CD4-positive, alpha-beta T cell treated with Interleukin-2 at 100 ng/mL for 4 hours (primary cell): ENCODE measurements at places on chromosomes 7 and 10.

GRCh38 chr10:62239994-62240393, 28.6 kb downstream of the RTKN2 start:
- peak; percentile 33 for DNase-seq

GRCh38 chr7:123314886-123315285, 115.1 kb upstream of the SLC13A1 start:
- DNase-seq, result no peak

- no peak for DNase-seq
Observed at GRCh38 chr10:122164815-122165483, 106.1 kb upstream of the BTBD16 start.

GRCh38 chr7:148442933-148443332, 147.6 kb upstream of the C7orf33 start:
- no peak for DNase-seq

DNA sequence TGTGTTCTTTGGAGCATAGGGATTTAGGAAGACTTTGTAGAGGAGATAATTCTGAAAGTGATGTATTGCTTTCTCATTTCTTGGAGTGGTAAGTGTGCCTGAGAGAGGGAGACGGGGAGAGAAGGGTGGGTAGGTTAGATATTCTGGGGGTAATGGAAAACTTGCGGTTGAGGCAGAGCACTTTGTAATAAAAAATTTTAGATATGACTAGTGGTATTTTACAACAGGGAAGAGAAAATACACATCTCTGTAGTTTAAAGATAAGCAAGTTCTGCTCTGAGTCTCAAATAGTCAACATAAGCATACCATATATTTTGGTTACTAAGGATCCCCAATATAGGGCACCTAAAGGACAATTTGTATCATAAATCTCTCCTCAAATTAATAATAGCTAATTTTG, 6.6 kb downstream of the VPS50 start:
- no peak for DNase-seq

- DNase-seq, result no peak
Observed at GRCh38 chr10:16949816-16950215, 132.6 kb upstream of the RSU1 start.

DNA sequence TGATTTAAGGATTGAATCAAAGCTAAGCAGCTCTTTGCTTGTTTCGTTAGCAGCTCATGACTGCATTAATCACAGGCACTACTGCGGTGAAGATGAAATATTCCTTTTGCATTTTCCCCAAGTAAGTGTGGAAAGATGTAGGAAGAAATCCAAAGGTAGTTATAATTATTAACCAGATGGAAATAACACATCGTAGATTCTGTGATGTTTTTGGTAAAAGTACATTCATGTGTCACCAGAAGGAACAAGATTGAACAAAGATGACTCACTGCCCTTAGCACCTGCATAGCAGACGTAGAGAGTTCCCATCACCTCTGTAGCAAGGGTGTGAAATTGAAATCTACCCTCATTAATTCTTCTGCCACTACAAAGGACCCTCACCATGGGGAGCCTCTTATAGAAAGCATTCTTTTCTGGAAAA, 37.1 kb downstream of the SMURF1 start:
- no peak for DNase-seq

DNA sequence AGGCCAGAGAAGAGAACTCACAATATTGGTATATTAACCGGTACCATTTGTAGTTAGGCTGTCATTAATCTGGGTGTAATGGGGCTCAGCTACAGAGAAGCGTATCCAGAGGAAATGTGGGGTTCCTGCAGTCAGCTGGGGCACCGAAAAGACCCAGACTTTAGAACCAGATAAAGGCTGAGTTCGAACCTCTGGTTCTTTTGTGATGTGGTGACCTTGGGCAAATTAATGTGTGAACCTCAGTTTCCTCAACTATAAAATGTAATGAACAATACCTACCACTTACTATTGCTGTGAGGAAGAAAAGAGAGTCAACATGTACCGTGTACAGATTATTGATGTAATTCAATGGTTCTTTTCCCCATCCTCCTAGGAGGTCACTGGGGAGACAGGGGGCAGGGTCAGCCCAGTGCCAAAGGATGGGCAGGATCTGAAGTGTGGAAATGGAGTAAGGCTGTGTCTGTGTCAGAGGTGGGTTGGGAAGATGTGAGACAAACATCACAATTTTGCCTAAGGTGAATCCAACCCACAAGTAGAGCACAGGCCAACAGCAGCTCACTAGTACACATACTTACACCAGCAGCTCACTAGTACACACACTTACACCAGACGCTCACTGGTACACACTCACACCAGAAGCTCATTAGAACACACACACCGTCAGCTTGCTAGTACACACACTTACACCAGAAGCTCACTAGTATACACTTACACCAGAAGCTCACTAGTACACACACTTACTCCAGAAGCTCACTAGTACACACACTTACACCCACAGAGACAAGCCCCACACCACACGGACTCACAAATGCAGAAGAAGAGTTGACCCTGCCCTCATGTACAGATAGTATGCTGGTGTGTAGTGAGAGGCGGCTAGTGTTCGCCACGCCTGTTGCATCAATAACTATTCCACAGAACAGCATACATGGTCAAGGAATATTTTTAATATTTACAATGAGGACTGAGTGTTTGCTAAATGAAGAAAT, 28.0 kb downstream of the PRSS2 start:
- DNase-seq, result peak; percentile 63
